ENCODE measurements at places on chromosomes 6 and 20.
A peak's percentile ranks its signal among the peaks of the same experiment; 100 is the strongest.

- DNase-seq = no peak
Measured at GRCh38 chr6:118240878-118241528, 307.1 kb upstream of the PLN start.

- DNase-seq = peak; percentile 45
Measured at GRCh38 chr6:47669684-47670513, 28.5 kb upstream of the ADGRF4 start.

- no peak for DNase-seq
Measured at GRCh38 chr20:46994341-46994740, 99.7 kb downstream of the EYA2 start.

- no peak for DNase-seq
Measured at GRCh38 chr6:44040786-44041185, 86.5 kb downstream of the MRPL14 start.

GRCh38 chr6:85747666-85748065 lies 105.0 kb upstream of the SYNCRIP start:
- DNase-seq = peak; percentile 4

- DNase-seq = no peak
Measured at GRCh38 chr6:157753291-157753690, 69.8 kb upstream of the SNX9 start.

- no peak for DNase-seq
Measured at GRCh38 chr20:60447703-60448102, 489.5 kb downstream of the CDH26 start.

- DNase-seq = no peak
Measured at GRCh38 chr6:15993716-15994228, 135.1 kb upstream of the MYLIP start.

DNA sequence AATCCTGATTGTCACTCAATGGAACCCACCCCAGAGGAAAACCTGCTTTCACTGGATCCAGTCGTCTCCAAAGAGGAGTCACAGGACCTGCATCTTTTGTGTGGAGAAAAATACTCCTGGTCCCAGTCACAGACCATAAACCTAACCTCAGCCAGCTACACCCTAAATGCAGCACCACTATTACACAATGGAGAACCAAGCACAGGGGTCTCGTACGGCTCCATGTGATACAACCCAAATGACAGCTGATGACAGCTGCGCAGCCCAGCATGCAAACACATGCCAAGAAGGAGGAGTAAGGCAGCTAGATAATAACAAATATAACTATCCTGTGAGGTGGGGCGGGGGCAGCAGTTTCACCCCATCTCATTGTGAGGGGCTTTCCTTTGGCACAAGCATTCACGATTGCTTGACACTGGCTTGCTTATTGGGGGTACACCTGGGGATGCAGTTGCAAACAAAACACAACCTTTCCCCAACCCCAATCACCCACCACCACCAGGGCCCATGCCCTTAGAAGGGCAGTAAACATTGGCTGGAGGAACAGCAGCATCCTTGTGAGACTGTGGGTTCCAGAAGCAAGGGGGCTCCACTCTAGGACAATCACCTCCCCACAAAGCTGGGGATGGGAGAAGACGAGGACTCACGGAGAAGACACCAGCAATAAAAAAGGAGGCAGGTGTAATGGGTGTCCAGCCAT lies 51.5 kb downstream of the TRERF1 start:
- DNase-seq = no peak
